ENCODE measurements at places on chromosomes 13 and 19.

DNA sequence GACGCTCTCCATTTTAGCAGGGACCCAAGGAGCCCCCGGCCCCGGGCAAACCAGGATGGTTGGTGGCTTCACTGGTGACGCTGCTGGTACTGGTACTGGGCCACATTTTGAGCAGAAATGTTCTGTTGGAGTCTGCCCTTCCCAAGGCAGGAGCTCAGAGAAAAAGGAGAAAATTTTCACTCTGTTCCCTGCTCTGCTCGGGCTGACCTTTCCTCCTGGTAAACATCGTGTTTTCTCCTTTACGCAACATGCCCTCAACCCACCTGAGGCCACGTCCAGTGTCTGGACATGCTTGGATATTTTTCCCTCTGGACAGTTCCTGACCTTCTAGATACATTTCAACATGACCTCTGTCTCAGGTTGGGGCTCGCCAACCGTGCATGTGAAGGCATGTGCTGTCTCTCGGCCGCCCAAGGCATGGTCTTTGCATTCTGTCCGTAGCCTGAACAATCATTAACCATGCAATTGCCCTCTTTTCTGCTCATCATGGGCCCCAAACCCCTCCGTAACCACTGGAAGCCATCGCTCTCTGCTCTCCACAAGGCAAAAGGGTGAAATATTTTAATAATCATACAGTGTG lies 115.2 kb upstream of the PEG3 start:
- no peak for DNase-seq

DNA sequence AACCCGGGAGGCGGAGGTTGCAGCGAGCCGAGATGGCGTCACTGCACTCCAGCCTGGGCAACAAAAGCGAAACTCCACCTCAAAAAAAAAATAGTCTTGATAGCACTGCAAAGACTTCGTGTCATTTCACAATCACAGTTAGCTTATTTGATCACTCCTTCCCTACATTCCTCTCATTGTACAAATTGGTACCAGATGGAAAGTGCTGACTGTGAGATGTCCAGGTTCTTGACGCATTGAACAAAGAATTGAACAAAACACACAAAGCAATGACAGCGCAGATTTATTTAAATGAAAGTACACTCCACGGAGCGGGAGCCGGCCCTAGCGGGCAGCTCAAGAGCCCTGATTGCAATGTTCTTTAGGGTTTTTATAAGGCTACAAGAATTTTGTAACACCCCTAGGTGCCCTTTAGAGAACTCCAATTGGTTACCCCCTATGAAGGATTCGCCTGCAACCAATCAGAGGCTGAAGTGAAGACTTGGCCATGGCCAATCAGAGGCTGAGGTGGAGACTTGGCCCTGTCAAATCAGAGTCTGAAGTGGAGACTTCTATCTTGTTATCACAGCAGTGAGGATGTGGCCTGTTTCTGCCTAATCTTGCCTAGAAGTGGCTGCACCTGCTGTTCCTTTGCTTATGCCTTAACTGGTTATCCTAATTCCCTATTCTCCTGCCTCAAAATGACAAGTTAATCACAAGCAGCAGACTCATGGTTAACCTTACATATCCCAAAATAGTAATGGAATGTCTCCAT lies 16.7 kb downstream of the ZNF556 start:
- DNase-seq: no peak

- no peak for DNase-seq
Observed at GRCh38 chr13:34681405-34681955, 260.6 kb upstream of the NBEA start.

- DNase-seq: no peak
Observed at GRCh38 chr13:51241720-51242119, 19.5 kb downstream of the FAM124A start.

DNA sequence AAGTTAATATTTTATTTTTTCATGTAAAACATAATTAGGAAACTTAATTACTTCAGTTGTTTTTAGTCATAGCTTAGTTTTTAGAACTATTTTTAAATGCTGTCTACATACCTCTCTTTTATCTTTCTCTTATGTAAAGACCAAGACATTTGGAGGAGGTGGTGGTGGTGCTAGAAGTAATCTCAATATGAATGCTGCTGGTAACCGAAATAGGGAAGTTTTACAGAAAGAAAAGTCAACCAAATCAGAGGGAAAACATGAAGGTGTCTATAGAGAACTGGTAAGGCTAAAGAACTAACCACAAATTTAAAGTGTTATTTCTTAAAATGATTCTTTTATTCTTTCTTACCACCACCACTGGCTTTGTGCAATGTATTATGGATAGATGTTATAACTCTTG lies 97.3 kb downstream of the TDRD3 start:
- no peak for DNase-seq

DNA sequence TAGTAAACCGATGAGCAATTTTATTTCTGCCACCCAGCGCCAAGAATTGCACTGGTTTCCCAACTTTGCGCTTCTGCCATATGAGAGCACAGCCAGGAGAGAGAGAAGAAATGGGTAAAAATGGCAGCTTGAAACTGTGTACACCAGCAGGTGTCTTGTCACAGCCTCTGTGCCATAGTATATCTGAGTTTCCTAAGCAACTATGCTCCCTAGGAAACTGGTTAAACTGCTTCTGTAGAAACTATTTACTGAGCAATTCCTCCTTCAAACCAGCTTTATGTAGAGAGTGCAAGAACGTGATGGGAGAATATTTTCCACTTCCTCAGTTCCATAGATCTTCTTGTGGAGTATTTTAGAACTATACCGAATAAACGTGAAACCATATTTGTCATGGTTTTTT lies 1361.3 kb downstream of the PCDH9 start:
- no peak for DNase-seq

- no peak for DNase-seq
Observed at GRCh38 chr13:112982281-112983041, 13.4 kb downstream of the MCF2L start.

GRCh38 chr13:68713394-68713793 lies 1394.2 kb upstream of the ATXN8OS start:
- DNase-seq: no peak

GRCh38 chr13:51643882-51644281 lies 59.6 kb downstream of the WDFY2 start:
- DNase-seq: peak; percentile 21

- DNase-seq: no peak
Observed at GRCh38 chr13:38566519-38566918, 120.4 kb upstream of the FREM2 start.

DNA sequence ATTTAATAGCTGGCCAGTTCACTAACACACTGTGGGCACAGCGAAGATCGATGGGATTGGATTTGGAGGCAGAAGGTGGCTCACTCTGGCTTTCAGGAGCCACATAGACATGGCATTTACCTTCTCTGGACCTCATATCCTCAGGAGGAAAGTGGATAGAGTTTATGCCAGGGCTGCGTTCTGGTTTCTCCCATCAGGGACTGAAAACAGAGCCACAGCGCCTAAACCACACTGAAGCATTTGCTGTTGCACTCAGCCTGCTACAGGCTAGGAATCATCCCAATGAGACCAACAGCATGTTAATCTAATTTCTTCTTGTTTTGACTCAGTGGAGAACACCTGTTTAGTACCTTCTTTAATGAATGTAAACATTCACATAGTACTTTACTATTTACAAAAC lies 1.6 kb downstream of the CYSLTR2 start:
- DNase-seq: no peak

DNA sequence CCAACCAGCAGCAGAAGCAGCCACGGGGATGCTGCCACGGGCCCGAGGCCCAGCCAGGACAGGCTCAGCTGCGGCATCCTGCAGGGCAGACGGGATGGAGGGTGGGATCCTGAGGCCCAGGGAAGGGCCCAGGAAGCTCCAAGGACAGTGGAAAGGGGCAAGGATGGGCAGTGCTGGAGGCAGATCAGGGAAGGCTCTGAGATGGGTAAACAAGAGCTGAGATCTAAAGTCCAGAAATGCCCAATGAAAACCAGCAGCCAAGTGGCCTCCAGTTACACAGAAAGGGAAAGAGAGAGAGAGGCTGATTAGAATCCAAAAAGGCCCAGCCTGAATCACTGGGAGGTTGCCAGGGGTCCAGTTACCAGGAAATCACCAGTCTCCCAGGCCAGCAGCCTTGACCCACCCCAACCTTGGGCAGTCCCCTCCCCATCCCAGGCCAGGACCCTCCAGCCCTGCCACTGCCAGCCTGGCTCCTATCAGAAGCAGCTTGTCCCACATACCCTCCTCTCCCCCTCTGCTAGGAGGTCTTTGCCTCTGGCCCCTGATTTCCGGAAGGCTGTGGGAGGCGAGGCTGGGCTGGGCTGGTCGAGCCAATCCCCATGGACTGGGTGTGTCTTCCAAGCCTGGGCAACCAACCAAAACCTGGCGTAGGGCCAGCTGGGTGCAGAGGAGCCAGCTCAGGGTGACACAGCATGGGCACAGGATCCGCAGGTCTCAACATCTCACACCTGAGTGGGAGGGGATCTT lies at the start of gene CYP4F11:
CYP4F11 (minus strand) TSS at position 198 of the 747 bp plus-strand sequence; CDS start at position 77, 121 bp downstream.
- DNase-seq: no peak

DNA sequence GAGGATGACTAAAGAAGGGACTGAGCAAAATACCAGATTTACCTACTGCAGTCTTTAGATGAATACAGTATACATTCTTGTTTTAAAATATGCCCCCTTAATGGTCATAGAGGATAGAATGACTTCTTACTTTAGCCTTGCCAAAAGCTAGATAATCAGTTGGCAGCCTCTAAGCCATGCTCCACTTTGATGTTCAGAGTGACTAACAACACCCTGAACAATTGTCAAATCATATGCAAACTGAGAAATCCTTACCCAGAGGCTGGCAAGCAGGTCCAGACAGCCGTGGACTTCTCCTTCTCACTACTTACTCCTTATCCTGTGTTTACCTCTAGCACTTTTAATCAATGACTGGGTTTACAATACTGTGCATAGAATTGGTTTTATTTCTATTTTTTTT lies 23.6 kb upstream of the PHF11 start:
- DNase-seq: no peak

- no peak for DNase-seq
Observed at GRCh38 chr19:46976845-46977320, 42.8 kb upstream of the NPAS1 start.

DNA sequence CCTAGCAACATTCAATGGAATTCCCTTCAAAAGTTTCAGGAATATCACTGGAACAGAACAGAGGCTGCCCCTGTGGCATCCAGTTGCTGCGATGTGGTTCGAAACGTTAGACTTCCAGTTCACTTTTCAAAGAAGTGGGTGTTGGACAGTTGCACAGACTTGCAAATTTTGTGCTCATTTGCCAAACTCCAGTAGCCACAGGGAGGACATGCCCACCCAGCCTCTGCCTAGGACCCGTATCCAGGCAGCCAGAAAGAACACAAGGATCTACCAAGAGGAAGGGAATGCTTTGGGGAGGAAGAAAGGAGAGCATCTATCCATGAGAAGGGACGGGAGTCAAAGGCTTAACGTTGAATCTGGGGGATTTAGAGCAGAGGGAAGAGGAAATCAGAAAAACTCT lies at the start of gene METTL21C:
METTL21C (minus strand) TSS at position 108 of the 400 bp plus-strand sequence. CDS start 546 bp downstream, outside the sequence.
- no peak for DNase-seq

Data from bone marrow (tissue), 2 donors.